ENCODE measurements at places on chromosomes 16 and 17.
A peak's percentile ranks its signal among the peaks of the same experiment; 100 is the strongest.

- DNase-seq, result peak; percentile 56
Measured at GRCh38 chr17:63774141-63774968, at the start of gene DDX42. Gene DDX42 (plus strand): TSS chr17:63774170. CDS start chr17:63787050, 12,880 bp downstream.

DNA sequence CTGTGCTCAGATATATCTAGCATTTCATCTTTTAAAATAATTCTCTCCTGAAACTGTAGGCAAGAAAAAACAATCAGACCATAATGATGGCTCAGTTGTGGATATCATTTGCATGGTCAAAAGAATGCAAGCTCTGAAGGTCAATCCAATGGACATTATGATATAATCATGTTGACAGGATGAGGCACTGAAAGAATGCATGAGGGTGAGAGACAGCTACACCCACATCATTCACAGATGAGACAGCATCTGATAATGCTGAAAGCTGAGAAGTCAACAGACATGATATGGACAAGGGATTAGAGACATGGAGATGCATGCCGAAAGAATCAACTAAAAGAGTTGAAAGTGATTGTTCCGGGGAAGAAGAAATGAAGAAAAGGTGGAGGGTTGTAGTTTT, 346.4 kb upstream of the CDH5 start:
- DNase-seq, result peak; percentile 44

DNA sequence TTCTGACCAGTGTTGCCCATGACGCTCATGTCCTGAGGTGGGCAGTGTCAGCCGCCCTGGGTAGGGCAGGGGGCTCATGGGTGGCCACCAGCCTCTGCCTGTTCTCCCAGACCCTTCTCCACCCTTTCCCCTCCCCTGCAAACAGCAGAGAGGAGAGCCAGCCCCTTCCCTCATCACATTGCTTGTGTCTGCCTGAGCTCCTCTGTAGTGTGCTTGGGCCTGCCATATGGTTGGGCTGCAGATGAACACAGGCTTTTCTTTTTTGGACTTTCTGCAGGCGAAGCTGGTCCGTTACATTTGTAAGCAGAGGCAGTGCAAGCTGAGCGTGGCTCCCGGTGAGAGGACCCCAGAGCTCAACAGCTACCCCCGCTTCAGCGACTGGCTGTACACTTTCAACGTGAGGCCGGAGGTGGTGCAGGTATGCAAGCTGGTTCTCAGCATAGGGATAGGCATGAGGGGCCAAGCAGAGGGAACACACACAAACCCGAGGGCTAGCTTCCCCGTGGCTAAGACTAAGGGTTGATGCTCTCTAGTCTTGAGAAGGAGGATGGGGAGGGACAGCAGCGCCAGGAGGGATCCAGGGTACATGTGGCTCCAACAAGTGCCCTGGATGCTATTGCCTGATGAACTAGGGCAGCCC, 80.6 kb upstream of the LGALS9 start:
- no peak for DNase-seq

GRCh38 chr16:62249069-62249468, 212.8 kb upstream of the CDH8 start:
- DNase-seq, result no peak

GRCh38 chr16:83704656-83705055, 103.1 kb upstream of the HSBP1 start:
- no peak for DNase-seq

DNA sequence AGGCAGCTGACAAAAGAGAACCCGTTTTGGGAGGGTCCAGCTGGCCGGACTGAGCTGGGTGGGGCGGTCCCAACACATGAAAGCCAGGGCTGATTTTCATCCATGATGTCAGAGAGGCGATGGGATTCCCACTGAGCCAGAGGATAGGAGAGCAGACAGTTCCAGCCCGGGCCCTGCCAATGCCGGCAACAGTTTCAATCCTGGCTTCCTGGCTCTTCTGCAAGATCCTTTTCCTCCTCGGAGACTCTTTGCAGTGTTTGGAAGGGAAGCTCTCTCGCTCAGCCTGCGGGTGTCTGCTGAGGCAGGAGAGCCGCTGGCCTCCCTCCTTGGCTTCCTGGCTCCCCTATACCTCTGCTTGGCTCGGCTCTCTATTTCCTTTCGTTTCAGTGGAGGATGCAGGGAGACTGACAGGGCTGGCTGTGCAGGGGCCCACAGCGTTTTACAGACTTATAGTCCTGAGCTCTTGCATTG, 145.5 kb upstream of the SOX9 start:
- DNase-seq, result peak; percentile 49

GRCh38 chr17:27506348-27507218, 50.3 kb downstream of the KSR1 start:
- DNase-seq, result no peak

DNA sequence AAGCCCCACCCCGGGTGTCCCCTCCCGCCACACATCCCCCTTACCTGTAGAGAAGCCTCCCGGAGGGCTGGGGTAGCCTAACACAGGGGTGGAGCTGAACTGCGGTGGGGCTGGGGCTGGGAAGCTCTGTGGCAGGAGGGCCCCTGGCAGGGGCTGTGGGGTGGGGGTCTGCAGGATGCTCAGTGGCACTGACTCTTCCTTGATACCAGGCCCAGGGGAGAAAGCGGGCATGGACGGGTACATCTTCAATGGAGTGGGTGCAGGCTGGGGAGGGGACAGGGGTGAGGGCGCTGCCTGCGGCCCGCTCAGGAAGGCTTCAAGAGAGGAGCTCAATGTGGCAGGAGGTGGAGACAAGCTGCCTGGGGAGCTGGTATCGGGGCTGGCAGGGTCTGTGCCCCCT, 16.7 kb downstream of the SREBF1 start:
- DNase-seq, result no peak

DNA sequence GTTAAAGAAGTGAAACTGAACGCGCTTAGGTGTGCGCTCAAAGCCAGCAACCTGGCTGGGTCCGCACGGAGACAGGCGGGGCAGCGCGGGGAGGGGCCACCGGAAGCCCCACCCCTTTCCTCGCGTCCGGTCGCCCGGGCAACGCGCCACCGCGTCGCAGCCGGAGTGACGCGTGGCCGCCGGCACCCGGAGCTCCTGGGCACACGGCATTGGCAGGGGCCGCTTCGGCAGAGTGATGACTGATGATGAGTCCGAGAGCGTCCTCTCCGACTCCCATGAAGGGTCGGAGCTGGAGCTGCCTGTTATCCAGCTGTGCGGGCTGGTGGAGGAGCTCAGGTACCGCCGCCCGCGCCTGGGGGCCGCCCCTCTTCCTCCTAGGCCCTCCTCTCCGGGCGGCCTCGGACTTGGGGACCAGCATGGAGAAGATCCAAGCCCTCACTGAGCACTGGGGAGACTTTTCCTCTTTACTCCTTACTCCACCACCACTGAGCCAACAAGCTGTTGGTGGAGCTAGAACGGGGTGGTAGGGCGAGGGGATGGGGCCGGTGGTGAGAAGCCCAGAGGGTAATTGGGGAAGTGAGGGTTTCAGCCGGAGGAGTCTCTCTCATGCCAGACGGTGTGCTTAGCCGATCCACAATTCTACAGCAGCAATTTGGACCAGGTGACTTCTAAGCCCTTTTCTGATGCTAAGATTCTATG, 44.9 kb downstream of the PRSS54 start:
- DNase-seq, result peak; percentile 76

DNA sequence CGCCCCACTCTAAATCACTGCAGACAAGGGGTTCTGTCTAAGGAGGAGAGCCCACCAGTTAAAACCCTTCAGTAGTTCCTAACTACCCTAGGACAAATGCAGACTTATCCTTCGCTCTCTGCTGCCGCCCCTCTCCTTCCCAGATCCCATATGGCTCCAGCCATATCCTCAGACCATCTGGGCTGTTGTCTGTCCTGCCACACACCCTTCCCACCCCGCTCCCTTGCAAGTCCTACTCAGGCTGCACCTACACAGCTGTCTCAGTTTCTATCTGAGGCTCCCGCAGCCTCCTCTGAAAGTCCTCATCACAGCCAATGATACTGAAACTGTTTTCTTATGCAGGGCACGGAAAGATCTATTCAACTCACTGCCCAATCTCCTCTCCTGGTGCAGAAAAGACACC, 720 bp upstream of the BCKDK start:
- no peak for DNase-seq

- DNase-seq, result peak; percentile 39
Measured at GRCh38 chr17:75587675-75588595, at the start of gene MYO15B. Gene MYO15B (plus strand): TSS chr17:75587800. CDS start chr17:75588058, 258 bp downstream.

DNA sequence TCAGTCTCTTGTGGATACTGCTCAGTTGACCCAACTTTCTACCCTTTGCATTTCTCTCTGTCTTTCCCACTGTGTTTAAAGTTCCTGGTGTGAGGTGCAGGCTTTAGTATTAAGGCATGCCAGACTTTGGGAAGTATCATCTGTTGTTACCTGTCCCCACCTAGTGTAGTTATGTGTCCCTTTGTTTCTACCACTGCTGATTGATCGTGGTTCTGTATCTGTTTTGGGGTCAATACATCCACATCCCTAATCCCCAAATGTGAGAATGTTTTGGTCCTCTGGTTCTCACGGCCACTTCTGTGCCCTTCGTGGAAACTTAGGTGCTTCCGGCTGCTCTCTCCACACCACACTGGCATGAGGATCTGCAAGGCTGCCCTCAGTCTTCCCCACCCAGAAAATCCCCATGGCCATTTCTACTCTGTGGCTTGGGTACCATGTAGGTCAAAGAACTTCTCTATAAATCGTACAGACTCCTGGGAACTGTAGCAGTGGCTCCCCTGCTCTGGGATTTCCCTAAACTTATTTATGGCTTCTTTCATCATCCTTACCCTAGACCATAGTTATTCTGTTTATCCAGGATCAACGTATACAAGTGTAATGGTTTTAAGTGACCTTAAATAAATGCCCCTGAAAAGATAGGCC, 443.2 kb downstream of the XYLT1 start:
- DNase-seq, result no peak
